Smooth muscle cell of the pulmonary artery (primary cell): ENCODE measurements at places on chromosomes 3 and 15. TPM values are rescaled to one million over a fixed set of nuclear protein-coding genes. Genes with fewer than 3 reads are reported as not detected.

PLS1 gene
- 1.0 and 1.7 TPM in 2 replicates for total RNA-seq

DISP2 gene
- 0.13 and 0.17 TPM in 2 replicates for total RNA-seq

SCAANT1 gene
- total RNA-seq: not detected in 2 replicates

P3H2 gene
- 23.8 and 25.7 TPM in 2 replicates for total RNA-seq

RYK gene
- 102 and 119 TPM in 2 replicates for total RNA-seq

CACNA2D2 gene
- total RNA-seq: 0.07 TPM in 2 replicates

TIMP4 gene
- total RNA-seq: 1.1 and 3.2 TPM in 2 replicates

IGSF11 gene
- total RNA-seq: under 0.01 and 0.10 TPM in 2 replicates

MGLL gene
- total RNA-seq: 77.0 and 77.5 TPM in 2 replicates

TSC22D2 gene
- total RNA-seq: 13.1 and 15.9 TPM in 2 replicates

GNB4 gene
- 66.5 and 91.0 TPM in 2 replicates for total RNA-seq

GPR156 gene
- 0.65 and 2.0 TPM in 2 replicates for total RNA-seq

SPINK8 gene
- total RNA-seq: not detected in 2 replicates

NDN gene
- 65.9 and 66.9 TPM in 2 replicates for total RNA-seq

GOLGA6L4 gene
- 0.85 and 1.1 TPM in 2 replicates for total RNA-seq

POLR2M gene
- total RNA-seq: 308 and 399 TPM in 2 replicates

SCG5 gene
- total RNA-seq: 15.9 and 29.6 TPM in 2 replicates

FSIP1 gene
- total RNA-seq: 0.66 and 1.6 TPM in 2 replicates

CASR gene
- not detected in 2 replicates for total RNA-seq

GOLGA6D gene
- total RNA-seq: not detected in 2 replicates

RASGRP1 gene
- total RNA-seq: 1.1 and 5.1 TPM in 2 replicates

TGFBR2 gene
- 233 and 290 TPM in 2 replicates for total RNA-seq

IQCB1 gene
- total RNA-seq: 8.4 and 9.4 TPM in 2 replicates

ABHD6 gene
- total RNA-seq: 10.0 and 13.8 TPM in 2 replicates

RLBP1 gene
- total RNA-seq: not detected in 2 replicates

CHCHD4 gene
- 11.0 and 12.9 TPM in 2 replicates for total RNA-seq

GCSAM gene
- not detected in 2 replicates for total RNA-seq

CAMK2N2 gene
- total RNA-seq: 0.13 TPM in 2 replicates

AMIGO3 gene
- not detected in 2 replicates for total RNA-seq

ARNT2 gene
- 4.1 and 10.4 TPM in 2 replicates for total RNA-seq

ARHGAP31 gene
- total RNA-seq: 9.8 and 16.9 TPM in 2 replicates

EXD1 gene
- total RNA-seq: not detected in 2 replicates

TMEM158 gene
- total RNA-seq: 17.7 and 112 TPM in 2 replicates

HCLS1 gene
- 0.76 and 2.2 TPM in 2 replicates for total RNA-seq

KLHL18 gene
- 22.9 and 26.6 TPM in 2 replicates for total RNA-seq

UPK1B gene
- total RNA-seq: 0.17 and 0.98 TPM in 2 replicates

PLA1A gene
- 0.13 and 0.30 TPM in 2 replicates for total RNA-seq

TOP2B gene
- total RNA-seq: 61.8 and 81.7 TPM in 2 replicates

RAD18 gene
- 6.8 and 11.0 TPM in 2 replicates for total RNA-seq

APBA2 gene
- total RNA-seq: 15.6 and 23.3 TPM in 2 replicates

CLDN16 gene
- under 0.01 and 0.30 TPM in 2 replicates for total RNA-seq

BCHE gene
- 0.73 and 1.4 TPM in 2 replicates for total RNA-seq

RNU5B-1 gene
- total RNA-seq: not detected in 2 replicates

SMCO1 gene
- not detected in 2 replicates for total RNA-seq

ABHD17C gene
- 8.8 and 9.6 TPM in 2 replicates for total RNA-seq
